ENCODE measurements at places on chromosomes 13 and 19. TPM values are rescaled to one million over a fixed set of nuclear protein-coding genes. Genes with fewer than 3 reads are reported as not detected.
A peak's percentile ranks its signal among the peaks of the same experiment; 100 is the strongest.

The ZNF793 gene
- polyA plus RNA-seq: 1.1 TPM

The CEACAM7 gene
- polyA plus RNA-seq: 0.15 TPM

The CNN1 gene
- polyA plus RNA-seq: 17.2 TPM

The SLITRK5 gene
- polyA plus RNA-seq: 0.04 TPM

The TUBA3C gene
- not detected for polyA plus RNA-seq

The FXYD7 gene
- 0.39 TPM for polyA plus RNA-seq

DNA sequence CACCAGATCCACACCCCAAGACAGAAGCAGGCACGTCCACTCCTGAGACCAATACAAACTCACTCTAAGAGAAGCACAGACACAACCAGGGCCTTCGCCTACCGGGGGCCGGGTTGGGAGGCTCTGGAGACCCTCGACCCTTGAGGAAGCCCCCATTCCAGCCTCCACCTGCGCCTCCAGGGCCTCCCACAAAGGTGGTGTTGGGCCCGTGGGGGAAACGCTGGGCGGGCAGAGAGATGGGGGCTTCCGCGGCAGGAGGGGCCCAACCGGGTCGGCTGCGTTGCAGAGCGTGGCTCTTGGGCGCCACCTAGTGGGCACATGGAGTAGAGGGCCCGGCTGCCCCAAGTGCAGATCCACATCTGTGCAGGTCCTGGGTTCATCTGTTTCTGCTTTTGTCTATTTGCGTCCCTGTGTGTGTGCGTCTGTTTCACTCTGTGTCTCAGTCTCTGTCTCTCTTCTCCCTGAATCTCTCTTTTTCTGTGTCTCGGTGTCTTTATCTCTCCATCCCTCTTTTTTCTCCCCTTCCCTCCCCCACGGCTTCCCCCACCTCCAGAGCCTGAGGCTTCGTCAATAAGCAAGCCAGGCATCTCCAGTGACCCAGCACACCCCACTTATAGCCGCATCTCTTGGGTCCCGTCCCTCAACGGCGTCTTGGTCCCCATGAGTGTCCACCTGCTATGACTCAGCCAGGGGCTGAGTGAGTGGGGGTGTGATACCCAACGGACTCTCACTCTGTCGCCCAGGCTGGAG lies 10.5 kb upstream of the TINCR start:
- no peaks in the 10 kb centered on the region for H3K27me3 ChIP-seq
- H3K27ac ChIP-seq: no peak overlapping the region
- H3K36me3 ChIP-seq: no peaks in the 10 kb centered on the region
- peaks cover 3% of the 10 kb centered on the region for H3K4me1 ChIP-seq
- no peak overlapping the region for H3K4me3 ChIP-seq

DNA sequence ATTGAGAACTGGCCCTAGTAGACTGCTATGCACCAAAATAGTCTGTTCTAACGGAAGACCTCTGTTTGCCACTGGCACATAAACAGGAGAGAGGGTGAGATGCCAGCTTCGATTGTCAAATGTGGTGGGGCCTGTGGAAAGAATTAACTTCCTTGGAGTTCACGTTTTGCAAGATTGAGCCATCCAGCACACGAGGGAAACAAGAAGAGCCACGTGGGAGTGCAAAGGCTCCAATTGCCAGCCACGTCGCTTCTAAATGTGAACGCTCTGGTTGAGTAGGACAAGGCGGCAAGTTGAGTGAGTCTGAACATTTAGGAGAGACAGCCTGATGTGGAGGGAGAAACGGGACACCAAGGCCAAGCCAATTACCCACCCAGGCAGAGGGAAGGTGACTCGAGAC lies 409.1 kb downstream of the FGF9 start:
- no peaks in the 10 kb centered on the region for H3K27me3 ChIP-seq
- DNase-seq: no peak
- H3K27ac ChIP-seq: no peak overlapping the region
- peaks cover 17% of the 10 kb centered on the region for H3K4me1 ChIP-seq
- no peaks in the 10 kb centered on the region for H3K36me3 ChIP-seq
- no peak overlapping the region for H3K4me3 ChIP-seq

- H3K27me3 ChIP-seq: no peaks in the 10 kb centered on the region
- peak; percentile 39 for DNase-seq
- H3K27ac ChIP-seq: peak overlapping the region; percentile 69
- H3K36me3 ChIP-seq: no peaks in the 10 kb centered on the region
- H3K4me1 ChIP-seq: peaks cover 3% of the 10 kb centered on the region
Measured at GRCh38 chr13:96052656-96053002, 572 bp downstream of the UGGT2 start.

- no peaks in the 10 kb centered on the region for H3K36me3 ChIP-seq
- no peaks in the 10 kb centered on the region for H3K4me1 ChIP-seq
- no peaks in the 10 kb centered on the region for H3K27me3 ChIP-seq
- H3K4me3 ChIP-seq: no peak overlapping the region
- H3K27ac ChIP-seq: no peak overlapping the region
- DNase-seq: no peak
Measured at GRCh38 chr19:56301886-56302620, 12.6 kb downstream of the ZSCAN5A start.

GRCh38 chr19:13610039-13610691 lies 103.9 kb upstream of the CACNA1A start:
- no peaks in the 10 kb centered on the region for H3K4me1 ChIP-seq
- no peak overlapping the region for H3K27ac ChIP-seq
- no peak overlapping the region for H3K4me3 ChIP-seq
- no peak for DNase-seq

DNA sequence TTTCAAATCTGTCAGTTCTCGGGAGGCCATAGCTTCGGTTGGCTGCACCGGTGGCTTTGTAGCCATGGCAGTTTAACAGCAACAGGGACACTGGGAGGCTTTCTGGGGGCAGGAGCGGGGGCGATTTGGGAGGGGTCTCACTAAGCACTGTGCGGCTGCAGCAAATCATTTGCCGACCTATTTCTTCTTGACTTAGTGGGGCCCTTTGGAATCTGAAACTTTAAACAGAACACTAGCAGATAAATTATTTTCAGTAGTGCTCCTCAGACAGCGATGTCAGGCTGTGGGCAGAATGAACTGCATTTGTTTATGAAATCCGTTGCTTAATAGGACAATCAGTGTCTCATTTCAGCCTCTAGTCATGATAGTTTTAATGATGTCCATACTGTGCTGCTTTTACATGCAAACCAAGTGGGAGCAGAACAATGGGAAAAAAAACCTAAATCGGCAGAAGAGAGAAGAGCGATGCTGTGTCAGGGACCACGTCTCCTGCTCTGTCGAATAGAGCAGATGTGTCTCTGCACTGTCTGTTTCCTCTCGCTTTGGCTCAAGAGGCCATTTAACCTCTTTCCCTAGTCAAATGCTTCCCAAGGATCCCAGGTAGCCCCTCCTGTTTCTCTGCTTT lies 211.9 kb downstream of the OLFM4 start:
- DNase-seq: peak; percentile 8
- no peaks in the 10 kb centered on the region for H3K36me3 ChIP-seq
- H3K4me3 ChIP-seq: no peak overlapping the region
- peaks cover 4% of the 10 kb centered on the region for H3K27me3 ChIP-seq
- no peaks in the 10 kb centered on the region for H3K4me1 ChIP-seq

- H3K27me3 ChIP-seq: no peaks in the 10 kb centered on the region
- no peak overlapping the region for H3K4me3 ChIP-seq
- peaks cover 17% of the 10 kb centered on the region for H3K4me1 ChIP-seq
- H3K36me3 ChIP-seq: no peaks in the 10 kb centered on the region
- no peak overlapping the region for H3K27ac ChIP-seq
Measured at GRCh38 chr13:42706286-42706685, 75.1 kb upstream of the FAM216B start.

DNA sequence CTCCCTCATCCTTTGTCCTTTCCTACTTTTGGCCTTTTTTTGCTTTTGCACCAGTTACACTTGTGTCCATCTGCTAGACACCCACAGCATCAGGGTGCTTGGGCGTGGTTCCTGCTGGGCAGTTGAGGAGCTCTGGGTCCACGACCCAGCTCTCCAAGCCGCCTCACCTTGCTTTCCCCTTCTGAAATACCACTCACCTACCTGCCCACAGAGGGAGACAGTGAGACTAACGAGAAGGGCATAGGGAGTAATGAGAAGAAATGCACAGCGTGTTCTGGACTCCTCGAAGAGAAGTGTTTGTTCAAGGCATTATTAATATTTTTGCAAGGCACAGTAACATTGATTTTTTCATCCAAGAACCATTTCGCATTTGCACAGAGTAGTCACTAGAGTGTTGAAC lies 92.9 kb downstream of the DNAJC15 start:
- no peaks in the 10 kb centered on the region for H3K4me1 ChIP-seq
- no peak overlapping the region for H3K4me3 ChIP-seq
- no peak overlapping the region for H3K27ac ChIP-seq
- H3K27me3 ChIP-seq: no peaks in the 10 kb centered on the region

GRCh38 chr19:11152318-11153062 lies 3.1 kb downstream of the SPC24 start:
- H3K36me3 ChIP-seq: no peaks in the 10 kb centered on the region
- H3K27ac ChIP-seq: peak overlapping the region; percentile 91
- H3K27me3 ChIP-seq: no peaks in the 10 kb centered on the region
- H3K4me3 ChIP-seq: no peak overlapping the region
- DNase-seq: no peak
- H3K4me1 ChIP-seq: peaks cover 4% of the 10 kb centered on the region

DNA sequence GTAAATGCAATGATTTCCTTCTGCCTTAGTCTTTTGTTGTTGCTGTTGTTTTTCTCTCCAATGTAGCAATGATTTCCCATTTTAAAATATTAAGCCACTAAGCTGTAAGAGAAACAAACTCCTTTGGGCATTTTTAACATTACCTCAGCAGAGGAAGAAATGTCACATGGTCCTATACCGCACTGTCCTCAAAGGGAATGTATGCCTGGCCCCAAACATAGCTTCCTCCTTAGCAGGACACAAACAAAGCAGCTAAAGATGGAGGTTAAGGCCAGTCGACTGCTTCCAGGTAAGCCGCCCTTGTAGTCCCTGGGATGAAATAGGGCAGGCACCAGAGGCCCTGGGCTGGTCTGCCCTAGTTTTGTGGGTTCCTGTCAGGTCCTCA lies 249.0 kb downstream of the TSHZ3 start:
- H3K27ac ChIP-seq: no peak overlapping the region
- no peak overlapping the region for H3K4me3 ChIP-seq
- H3K27me3 ChIP-seq: no peaks in the 10 kb centered on the region
- DNase-seq: no peak
- H3K4me1 ChIP-seq: peaks cover 23% of the 10 kb centered on the region
- H3K36me3 ChIP-seq: no peaks in the 10 kb centered on the region

- no peak overlapping the region for H3K4me3 ChIP-seq
- H3K27ac ChIP-seq: no peak overlapping the region
- peaks cover 2% of the 10 kb centered on the region for H3K27me3 ChIP-seq
- peak; percentile 78 for DNase-seq
- no peaks in the 10 kb centered on the region for H3K36me3 ChIP-seq
Measured at GRCh38 chr19:54478677-54479266, 5.7 kb upstream of the CDC42EP5 start.

DNA sequence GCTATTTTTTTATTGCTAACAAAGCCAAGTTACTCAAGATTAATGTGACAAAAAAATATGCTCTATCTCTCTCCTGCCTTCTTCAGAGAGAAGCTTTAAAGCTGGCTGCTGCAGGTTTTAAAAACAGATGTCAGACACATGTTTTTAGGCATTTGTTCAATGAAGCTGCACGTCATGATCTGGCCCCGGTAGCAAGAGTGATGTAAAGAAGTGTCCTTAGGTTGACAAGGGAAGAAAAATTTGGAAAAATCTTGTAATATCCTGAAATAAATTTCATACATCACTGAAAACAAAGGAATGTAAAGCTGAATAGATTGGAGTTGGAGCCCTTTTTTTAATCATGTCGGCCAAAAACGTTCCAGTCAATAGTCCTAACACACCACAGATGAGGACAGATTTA lies 531.4 kb upstream of the NBEA start:
- H3K27me3 ChIP-seq: no peaks in the 10 kb centered on the region
- H3K36me3 ChIP-seq: no peaks in the 10 kb centered on the region
- H3K4me3 ChIP-seq: no peak overlapping the region
- no peak overlapping the region for H3K27ac ChIP-seq
- no peaks in the 10 kb centered on the region for H3K4me1 ChIP-seq

DNA sequence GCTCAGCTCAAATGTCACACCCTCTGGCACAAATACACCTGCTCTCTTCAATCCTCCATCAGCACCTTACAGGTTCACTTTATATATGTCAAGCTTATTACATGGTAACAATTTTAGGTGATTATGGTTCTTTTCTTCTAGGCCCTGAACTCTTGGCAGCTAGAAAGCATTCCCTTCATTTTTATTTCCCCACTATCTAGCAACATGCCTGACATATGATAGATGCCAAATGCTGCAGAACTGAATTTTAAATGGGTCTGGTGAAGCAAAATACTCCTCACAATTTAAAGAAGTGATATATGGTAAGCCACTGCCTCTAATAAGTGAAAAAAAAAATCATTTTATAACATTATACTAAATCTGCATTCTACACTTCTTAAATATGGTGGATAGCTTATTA lies 95.2 kb downstream of the USP12 start:
- H3K4me1 ChIP-seq: peaks cover 8% of the 10 kb centered on the region
- H3K36me3 ChIP-seq: peaks cover 22% of the 10 kb centered on the region
- DNase-seq: peak; percentile 57
- H3K27ac ChIP-seq: no peak overlapping the region

Data from lung (tissue), 17 donors.